Esophagus squamous epithelium (tissue), 5 donors: ENCODE measurements at places on chromosomes 7 and 10.

DNA sequence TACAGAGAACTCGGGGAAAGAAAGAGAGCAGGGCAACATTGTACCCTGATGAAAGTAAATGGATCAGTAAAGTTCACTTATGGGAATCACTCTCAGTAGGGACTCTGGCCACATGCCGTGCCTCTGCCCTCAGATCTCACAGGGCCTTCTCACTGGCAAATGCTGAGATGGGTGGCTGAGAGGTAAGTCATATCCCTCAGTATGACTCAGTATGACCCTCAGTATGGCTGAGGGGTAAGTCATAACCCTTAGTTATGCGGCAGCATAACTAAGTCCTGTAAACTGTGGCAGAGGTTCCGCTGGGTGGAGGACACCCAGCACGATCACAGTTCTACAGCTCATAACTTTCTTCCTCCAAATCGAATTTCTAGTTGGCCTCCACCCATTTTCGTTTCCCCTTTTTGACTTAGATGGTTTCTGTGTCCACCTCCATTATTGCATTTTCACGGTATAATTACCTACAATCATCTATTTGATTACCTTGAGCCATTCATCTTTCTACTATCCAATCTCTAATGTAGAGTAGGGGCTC is 26.5 kb upstream of the WNT16 start:
- no peak for DNase-seq

GRCh38 chr10:91798649-91799611 is 704 bp downstream of the TNKS2 start:
- DNase-seq = no peak

- no peak for DNase-seq
Measured at GRCh38 chr7:139562961-139563565, 39.6 kb downstream of the CLEC2L start.

DNA sequence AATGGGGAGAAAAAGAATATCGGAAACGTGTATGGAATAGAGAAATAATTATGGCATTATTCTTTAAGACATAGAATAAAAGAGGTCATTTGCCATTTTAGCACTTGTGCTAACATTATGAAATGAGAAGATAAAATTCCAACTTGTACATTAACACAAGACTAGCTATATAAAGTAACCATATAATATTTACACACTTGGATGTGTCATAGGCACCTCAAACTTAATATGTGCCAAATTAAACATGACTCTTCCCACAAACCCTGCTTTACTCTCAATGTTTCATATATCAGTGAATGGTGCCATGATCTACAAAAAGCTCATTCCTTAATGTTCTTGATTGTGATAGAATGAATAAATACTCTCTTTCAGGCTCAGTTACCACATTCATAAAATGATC is 4.1 kb upstream of the MINDY3 start:
- no peak for DNase-seq

GRCh38 chr7:85479918-85480643 is 293.2 kb upstream of the SEMA3D start:
- no peak for DNase-seq

- no peak for DNase-seq
Measured at GRCh38 chr10:28269842-28270456, 32.9 kb downstream of the MPP7 start.

- no peak for DNase-seq
Measured at GRCh38 chr7:118845791-118846190, 621.3 kb downstream of the ANKRD7 start.

DNA sequence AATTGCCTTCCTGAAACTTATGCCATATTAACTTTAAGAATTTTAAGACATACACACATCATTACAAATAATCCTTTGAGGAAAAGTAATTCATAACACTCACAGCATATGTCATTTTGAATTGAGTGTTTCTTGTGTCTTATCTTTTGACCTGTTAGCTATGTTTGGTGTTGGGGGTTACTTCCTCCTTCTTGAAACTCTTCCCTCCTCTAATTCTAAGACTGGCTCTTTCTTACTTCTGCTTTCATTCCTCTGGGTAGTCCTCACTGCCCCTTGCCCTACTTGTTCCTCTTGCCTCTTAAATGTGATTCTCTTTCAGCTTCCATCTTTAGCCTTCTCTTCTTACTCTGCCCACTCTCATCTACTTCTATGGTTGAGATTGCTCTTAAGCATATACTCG is 28.3 kb upstream of the PIP4K2A start:
- no peak for DNase-seq

- no peak for DNase-seq
Measured at GRCh38 chr10:68601501-68602265, 41.5 kb downstream of the TET1 start.

DNA sequence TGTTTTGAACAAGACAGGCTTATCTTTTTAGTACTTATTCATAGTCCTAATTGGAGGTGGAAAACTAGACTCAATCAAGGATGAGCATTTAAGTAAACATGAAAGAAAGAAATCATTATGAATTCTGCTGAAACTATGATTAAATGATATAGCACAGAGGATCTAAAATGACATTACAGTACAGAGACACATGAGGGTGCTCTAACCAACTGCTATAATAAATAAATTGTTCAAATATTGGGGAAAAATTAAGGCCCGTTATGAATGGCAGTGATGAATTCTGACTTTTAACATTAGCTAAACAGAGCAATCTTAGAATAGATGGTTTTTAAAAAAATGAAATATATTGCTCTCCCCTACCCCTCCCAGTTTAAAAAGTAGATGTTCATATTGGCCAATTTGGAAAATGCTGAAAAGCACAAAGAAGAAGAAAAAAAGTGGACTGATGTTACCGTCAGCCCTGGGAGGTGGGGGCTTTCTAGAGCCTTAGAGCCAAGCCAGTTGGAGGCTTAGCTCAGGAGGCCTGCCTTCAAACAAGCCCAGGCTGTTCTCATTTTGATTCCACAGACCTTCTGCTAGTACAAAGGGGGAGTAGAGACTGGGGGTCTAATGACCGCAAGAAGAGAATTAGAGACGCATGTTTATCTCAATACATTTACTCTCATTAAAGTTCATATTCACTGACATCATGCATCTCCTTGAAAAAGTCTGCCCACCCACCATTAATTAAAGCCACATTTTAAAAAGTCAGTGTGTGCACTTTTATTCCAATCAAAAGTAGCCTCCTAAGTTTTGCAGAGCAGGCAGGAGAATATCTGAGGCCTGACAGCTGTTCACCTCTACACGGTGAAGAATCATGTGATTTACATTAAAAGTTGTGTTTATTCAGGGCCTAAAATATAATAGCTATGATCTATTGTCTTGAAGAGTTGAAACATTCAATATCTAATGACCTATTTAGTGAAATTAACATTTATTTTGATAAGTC is 10.0 kb downstream of the WNT2 start:
- DNase-seq = no peak

GRCh38 chr7:44987996-44988395 is 9.2 kb upstream of the MYO1G start:
- no peak for DNase-seq

DNA sequence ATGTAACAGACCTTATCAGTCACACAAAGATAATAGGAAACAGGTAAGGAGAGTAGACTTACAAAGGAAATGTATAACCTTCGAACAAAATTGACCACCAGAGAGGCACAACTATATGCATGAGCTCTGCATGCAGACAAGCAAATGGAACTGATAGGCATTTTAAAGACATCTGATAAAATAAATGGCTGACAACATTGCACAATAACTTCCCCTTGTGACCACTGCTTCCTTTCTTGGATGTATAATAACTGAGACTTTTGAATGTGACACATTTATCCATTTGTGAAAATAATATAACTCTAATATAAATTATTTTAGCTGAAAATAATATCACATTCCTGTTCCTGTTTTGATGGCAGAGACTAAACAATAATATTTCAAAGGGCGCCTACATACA is 654.2 kb upstream of the STEAP1 start:
- DNase-seq = no peak

GRCh38 chr10:48931188-48931587 is 8.5 kb downstream of the LRRC18 start:
- DNase-seq = no peak

DNA sequence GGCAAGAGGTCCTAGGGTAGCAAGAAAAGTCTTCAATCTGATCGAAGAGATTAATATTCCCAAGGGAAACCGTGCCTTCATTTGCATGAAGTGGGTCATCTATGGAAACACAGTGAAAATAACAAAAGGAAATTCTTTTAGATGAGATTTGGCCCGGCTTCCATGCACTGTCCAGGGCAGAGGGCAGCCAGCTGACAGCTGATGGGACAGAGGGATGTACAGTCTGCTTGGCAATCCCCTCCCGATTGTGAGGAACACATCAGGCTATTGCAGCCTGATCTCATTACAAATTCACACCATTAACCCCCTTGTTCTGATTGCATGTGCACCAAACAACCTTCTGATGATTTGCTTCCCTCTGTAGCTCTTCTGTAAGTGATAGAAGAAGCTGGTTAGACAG is 105.3 kb downstream of the FRMD4A start:
- DNase-seq = no peak

- DNase-seq = no peak
Measured at GRCh38 chr7:13829914-13830900, 159.3 kb downstream of the ETV1 start.

DNA sequence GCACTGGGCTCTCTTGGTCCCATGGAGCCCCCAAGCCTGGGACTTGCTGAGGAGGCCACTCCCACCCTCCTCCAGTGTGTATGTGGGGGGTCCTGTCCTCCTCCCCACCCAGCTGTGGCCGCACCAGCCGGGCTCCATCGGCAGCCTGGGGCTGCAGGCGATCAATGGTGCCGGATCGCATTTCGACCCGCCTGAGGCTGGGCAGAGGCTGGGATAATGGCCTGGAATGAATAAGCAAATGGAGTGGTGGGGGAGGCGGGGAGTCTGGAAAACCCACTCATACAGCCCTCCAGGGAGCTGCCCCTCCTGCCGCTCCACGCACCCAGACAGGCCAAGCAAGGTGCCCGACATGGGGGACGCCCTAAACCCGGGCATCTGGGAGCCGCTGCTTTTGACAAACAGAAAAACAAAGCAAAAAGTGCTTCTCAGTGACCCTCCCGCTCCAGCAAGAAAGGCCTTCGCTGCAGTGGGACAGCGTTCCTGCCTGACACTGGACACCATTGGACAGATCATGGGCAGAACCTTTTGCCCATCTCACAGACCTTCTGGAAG is 160.5 kb downstream of the NRF1 start:
- no peak for DNase-seq

GRCh38 chr10:5354068-5354467 is 10.7 kb upstream of the UCN3 start:
- DNase-seq = no peak
